ENCODE measurements at places on chromosomes 6 and 20.

DNA sequence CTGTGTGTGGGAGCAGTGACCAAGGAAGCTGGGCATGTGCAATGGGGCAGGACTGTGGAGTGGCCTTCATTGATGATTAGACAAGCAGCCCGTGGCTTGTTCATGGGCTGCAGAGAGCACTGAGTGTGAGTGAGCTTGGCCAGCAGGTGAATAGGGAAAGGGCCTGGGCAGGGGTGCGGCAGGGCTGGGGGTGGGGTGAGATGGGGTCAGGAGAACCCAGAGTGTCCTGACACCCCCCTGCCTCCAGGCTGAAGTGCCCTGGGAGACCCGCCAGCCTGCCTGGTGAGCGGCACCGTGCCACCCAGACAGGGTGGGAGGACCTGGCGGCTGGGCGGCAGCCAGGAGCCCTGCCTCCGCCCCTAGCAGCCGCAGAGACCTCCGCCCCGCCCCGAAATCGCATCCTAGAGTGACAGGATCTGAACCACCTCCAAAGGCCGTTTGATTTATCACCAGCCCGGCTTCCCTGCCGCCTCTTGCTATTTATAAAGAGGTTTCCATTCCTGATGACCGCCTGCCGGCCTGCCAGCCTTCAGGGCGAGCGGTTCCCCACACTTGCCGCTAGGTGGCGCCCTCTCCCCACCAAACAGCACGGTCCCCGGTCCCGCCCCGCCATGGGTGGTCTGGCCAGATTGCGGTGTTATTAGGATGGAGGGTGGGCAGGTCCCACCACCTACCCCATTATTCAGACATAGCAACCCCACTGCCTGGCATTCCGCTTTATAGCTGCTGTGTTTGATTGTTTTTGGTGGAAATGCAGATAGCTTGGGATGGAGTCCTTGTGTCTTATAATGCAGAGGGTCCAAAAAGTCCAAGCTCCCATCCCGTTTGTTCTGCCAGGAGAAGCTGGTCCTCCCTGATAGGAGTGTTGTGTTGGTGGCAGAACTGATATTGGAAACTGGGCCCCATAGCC lies 3.5 kb downstream of the MYLK2 start:
- peak; percentile 42 for DNase-seq

DNA sequence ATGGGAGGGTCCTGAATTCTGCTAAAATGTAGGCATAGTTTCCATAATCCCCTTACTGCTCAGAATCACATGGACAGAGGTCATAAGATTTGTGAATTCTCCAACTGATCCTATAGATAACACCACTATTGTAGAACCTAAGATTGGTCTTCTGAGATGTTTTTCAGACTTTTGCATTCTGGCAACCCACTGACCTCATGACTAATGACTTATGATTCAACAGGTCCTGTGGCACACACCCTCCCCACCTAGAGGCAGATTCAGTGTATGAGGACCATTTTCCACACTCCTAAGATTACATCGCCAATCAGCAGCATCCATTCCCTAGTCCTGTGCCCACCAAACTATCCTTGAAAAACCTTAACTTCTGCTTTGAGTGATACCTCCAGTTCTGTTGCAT lies 207.2 kb downstream of the BTBD9 start:
- DNase-seq: peak; percentile 56

GRCh38 chr20:37297066-37297736 lies 7.7 kb downstream of the MANBAL start:
- peak; percentile 62 for DNase-seq

- DNase-seq: no peak
Measured at GRCh38 chr6:136024711-136025110, 173.2 kb downstream of the PDE7B start.

DNA sequence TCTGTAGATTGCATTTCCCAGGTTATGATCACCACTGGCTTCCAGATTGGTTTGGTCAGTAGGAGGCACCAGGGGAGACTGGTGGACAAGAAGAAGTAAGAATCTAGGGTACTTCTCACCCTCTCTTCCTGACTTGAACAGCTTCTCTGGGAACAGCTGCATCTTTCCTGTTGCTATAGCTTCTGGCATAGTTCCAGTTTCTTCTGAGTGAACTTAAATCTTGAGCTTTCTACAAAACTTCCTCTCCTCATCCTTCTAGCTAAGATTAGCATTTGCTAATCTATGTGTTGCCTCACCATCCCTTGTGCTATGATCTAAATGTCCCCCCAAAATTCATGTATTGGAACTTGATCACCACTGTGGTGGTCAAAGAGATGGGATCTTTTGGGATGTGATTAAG lies 724.6 kb downstream of the UTRN start:
- DNase-seq: peak; percentile 29

DNA sequence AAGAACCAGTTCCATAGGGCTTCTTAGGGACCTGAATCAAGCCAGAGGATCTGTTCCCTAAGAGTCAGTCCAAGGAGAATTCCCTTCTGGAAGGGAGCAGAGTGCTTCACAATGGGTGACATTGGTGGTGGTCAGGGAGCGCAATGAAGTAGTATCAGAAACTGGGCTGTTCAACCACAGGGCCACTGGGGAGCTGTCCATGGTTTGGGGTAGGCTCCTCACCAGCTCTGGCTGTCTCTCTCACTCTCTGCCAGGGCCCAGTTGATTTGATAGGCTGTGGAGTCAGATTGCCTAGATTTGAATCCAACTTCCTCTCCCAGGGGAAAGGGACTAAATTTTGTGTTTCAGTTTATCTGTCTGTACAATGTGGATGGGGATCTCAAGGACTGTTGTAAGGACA lies 36.7 kb upstream of the CHD6 start:
- no peak for DNase-seq

DNA sequence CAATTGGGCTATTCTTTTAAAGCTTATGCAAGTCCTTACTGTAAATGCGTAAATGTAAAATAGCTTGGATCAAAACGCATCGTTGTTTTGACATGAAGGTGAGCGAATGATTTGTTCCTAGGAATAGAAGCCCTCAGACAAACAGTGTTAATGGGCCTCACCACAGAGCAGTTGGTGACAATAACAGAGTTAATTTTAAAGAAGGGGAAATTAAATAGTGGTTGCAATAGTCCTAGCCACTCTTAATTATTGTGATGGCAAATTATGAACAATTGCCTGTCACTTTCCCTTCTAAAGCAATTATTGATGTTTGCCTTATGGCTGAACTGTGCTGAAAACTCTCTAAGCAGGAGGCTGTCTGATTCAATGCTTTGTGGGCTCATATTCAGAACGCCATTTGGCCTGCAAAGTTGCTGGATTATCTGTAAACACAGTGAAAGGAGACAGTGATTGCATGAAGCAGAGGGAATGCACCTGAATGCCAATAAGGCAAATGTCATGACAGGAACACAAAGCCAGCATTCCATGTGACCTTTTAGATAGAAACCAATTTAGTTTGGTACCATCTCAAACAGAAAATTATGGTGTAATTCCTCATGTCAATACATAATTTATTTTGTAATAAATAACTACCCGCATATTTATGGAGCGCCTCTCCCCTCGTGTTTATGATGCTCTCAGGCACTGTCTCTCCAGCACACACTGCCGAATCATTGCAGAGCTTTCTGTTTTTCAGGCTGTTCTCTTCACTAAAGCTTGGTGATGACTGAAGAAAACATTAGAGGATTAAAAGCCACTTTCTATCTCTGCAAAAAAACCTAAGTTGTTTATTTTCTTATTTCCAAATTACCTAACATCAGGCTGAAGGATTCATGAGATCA lies 387.5 kb downstream of the HACE1 start:
- DNase-seq: no peak

- DNase-seq: no peak
Measured at GRCh38 chr6:2104524-2104880, 140.9 kb downstream of the GMDS start.

DNA sequence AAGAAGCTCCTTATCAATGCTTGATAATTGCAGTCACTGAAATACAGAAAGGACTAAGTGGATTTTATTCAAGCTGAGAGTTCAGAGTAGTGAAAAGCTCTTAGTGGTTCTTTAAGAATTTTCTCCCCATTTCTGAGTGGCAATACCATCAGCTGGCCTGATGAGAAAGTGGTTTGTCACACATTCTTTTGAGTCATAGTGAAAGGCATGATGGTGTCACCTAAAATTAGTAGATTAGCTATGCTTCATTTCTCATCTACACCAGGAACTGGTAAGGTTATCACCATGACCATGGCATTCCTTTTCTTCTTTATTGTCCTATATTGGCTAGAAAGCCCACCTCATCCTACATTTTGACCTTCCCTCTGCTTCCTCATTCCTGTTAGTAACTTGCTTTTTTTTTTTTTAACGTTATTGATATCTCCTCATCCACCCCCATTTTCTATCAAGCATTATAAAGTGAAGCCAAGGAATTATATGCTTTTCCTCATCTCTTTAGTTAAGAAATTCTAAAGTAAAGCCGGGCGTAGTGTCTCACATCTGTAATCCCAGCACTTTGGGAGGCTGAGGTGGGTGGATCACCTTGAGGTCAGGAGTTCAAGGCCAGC lies 67.4 kb upstream of the LOC128125822 start:
- DNase-seq: no peak

GRCh38 chr20:46774236-46774635 lies 64.8 kb downstream of the SLC2A10 start:
- no peak for DNase-seq

DNA sequence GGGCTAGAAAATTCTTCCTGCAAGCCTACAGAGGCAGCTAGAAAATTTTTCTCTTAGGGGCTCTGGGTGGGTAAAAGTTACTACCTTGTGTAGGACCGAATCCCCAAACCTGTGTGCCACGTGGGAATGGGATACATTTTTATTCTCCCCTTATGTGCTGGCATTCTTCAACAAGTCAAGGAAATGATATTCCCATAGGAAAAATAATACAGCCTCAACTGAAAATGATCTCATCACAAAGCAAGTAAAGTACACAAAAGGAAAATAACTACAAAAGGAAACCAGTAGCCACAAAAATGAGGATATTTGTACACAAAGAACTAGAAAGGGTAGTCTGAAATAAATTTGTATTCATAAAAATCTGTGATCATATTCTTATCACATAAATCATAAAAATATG lies 298.1 kb downstream of the LAMA2 start:
- no peak for DNase-seq

DNA sequence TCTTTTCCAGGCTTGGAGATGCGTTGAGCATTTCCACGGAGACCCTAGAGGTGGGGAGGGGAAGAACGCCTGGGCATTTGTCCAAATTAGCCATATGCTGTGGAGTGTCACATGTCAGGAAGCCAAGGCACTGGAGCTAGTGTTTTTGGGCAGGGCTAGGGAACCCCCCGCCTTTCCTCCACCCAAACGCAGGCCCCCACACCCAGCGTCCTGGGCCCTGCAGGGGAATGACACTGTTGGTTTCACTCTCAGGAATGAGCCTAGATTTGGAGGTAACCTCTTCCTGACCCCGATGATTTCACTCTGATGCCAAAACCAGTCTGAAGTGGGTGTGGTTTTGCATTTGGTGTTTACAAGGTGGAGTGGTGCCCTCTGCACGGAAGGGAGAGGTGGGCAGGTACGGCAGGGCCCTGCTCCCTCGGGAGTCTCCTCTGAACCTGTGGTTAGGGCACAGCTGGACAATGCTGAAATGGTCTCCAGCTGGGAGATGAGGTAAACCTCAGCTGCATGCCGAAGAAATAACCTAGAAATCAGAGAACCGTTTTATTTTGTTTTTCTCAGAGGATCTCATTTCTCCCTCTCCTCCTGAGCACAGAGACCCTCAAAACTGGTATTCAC lies 29.5 kb downstream of the MTHFD1L start:
- no peak for DNase-seq

GRCh38 chr20:49685809-49686208 lies 27.9 kb downstream of the B4GALT5 start:
- DNase-seq: peak; percentile 59

DNA sequence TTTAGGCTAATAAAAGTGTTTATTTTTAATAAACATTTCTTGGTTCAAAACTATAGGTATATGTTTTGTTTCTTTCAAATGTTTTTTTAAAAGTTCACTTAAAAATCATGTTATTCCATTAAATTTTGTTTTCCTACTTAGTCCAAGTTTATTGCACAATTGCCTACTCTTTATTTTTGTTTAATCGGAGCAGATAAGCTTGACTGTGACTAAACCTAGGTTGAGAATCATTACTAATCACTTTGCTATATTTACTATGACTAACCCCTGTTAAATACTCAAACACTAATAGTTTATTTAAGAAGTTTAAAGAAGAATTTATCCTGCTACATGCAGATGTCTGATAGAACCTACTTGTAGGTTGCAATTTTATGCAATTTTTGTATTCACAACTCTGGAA lies 18.8 kb downstream of the MAP3K4 start:
- peak; percentile 84 for DNase-seq

DNA sequence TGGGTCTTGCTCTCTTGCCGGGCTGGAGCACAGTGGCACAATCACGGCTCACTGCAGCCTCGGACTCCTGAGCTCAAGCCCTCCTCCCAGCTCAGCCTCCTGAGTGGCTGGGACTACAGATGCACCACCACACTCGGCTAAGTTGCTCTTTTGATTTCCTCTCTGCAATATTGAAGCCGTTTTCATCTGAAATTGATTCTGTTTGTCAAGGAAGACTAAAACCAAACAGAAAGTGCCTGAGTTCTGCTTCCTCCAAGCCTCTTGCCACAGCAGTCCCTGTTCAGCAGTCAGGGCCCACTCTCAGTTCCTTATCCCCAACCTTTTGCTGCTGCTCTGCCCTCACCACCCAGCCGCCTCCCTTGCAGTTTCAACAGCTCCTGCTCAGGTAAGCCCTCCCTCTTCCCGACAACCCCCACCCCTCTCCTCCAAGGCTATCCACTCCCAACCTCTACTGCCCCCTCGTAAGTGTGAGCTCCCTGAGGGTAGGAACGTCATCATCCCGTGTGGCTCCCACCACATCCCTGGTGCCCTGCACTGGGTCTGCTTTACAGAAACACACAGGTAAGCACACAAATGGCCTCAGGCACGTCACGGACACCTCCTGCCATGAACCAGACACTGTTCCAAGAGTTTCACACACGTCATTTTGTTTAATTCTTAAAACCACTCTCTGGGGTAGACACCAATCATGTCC lies 70.7 kb upstream of the TAB2 start:
- DNase-seq: no peak

DNA sequence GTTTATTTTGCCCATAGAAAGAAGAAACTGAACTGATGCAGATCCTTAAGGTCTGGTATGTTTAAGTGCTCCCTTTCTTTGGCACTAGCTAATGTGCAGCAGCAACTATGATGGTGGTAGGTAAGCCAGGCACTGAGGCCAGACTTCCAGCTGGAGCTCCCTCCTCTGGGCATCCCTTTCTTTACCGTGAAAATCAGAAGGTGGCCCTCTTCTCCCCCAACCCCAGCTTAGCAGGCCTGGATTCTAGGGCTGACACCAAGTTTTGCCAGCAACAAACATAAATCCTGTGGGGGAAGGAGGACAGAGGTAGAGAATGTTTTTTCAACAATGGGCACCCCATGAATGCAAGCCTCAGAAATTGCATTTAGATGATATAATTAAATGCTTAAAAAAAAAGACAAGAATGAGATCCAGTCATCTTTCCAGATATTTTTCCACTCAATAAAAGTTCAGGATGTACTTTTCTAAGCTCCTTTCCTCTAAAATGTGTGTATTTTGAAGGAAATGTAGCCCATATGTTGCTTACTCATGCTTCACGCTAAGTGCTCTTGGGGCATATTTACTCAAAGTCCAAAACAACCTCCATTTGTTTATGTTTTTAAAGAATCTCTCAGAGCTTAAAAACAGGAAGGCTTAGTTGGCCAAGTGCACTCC lies 123.9 kb upstream of the NXT1 start:
- peak; percentile 86 for DNase-seq

GRCh38 chr20:61812845-61813485 lies 252.7 kb downstream of the TAF4 start:
- no peak for DNase-seq

- no peak for DNase-seq
Measured at GRCh38 chr6:42049948-42050296, 402 bp upstream of the TAF8 start.

- peak; percentile 89 for DNase-seq
Measured at GRCh38 chr6:105675715-105676397, 273.0 kb upstream of the PREP start.

GRCh38 chr6:146938266-146938665 lies 266.0 kb upstream of the STXBP5 start:
- DNase-seq: no peak

Measured in HCEC 1CT (cell line).